ENCODE measurements at places on chromosomes 4 and X.

GRCh38 chr4:24917076-24917856 lies 4.4 kb upstream of the CCDC149 start:
- DNase-seq, result no peak

DNA sequence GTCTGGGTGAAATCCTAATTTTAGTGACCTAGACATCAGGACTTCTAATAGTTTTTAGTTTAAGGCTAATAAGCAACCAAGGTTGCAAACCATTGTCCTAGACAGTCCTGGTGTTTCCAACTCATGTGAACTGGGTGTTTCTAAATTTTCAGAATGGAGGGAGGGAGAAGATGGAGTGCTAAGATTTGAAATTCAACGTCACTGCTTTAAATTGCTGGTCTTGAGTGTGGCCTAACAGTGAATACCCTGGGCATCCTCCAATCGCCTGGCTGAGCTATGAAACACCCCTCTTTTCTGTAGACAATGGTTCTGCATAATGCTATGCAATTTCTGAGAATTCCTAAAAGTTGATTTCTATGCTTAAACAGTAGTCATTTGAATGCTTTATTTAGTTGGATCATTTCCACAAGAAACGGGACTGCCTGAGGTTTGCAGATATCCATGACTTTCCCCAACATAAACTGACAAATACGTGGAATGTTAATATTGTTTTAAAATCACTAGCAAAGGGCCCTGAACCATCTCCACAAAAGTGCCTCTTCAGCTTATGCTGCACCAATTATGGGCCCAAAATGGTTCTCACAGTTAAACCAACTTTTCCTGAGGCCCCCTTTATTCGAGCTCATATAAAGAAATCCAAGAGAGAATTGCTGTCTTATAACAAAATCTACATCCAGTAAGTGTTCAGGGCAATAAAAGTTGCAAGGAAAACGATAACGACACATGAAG lies 1.1 kb downstream of the FBXL5 start:
- DNase-seq, result peak; percentile 46

DNA sequence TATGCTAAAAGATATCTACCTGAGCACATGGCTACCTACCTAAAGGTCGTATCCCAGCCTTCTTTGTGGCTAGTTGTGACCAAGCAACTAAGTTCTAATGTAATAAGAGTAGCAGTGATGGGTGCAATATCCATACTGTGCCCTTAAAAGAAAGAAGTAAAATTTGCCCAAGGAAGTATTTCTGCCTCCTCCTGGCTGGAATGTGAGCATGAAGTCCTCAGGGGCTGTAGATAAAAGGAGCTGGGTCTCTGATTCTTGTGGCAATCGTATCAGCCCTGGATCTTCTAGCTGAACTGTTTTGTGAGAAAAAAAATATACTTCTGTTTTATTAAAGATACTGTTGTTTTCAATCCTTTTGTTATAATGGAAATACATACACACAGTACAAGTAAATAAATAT lies 217.4 kb downstream of the GPAT3 start:
- DNase-seq, result no peak

GRCh38 chr4:83230928-83231327 lies 53.7 kb downstream of the COQ2 start:
- DNase-seq, result no peak

- DNase-seq, result no peak
Measured at GRCh38 chrX:109643687-109644086, 18.7 kb upstream of the KCNE5 start.

GRCh38 chrX:18833071-18833731 lies 125.8 kb downstream of the PPEF1 start:
- DNase-seq, result no peak

DNA sequence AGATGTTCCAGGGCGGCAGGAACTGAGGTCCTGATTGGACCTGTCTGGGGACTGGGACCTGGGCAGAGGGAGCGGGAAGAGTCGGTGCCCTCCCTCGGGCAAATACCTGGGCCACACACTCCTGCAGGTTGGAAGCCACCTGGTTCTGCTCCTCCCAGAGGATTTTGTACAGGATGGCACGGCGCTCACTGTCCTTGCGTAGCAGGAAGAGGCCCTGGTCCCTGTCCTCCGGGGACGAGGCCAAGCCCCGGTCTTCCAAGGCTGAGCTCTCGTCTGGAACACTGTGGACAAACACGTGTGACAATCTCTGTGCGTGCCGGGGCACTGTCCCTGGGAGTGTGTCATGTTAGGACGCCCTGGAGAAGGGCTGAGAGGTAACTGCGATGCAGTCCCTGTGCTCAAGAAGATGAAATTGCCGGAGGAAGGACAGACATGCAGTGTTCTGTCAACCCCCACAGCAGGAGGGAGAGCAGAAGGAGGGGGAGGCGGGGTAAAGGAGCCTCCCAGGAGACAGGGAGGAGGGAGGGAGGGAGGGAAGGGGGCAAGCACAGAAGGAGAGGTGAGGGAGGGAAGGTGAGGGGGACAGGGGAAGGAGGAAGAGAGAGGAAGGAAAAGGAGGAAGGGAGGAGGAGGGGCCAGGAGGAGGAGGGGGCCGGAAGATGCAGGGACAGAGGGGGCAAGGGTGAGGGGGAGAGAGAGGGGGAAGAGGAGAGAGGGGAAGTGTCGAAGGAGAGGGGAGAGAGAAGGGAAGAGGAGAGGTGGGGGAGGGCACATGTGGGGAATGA lies 29.0 kb downstream of the PDHA1 start:
- DNase-seq, result no peak

- DNase-seq, result no peak
Measured at GRCh38 chrX:1506916-1507315, 30.1 kb downstream of the P2RY8 start.

GRCh38 chrX:9048801-9049200 lies 14.9 kb upstream of the FAM9B start:
- no peak for DNase-seq

DNA sequence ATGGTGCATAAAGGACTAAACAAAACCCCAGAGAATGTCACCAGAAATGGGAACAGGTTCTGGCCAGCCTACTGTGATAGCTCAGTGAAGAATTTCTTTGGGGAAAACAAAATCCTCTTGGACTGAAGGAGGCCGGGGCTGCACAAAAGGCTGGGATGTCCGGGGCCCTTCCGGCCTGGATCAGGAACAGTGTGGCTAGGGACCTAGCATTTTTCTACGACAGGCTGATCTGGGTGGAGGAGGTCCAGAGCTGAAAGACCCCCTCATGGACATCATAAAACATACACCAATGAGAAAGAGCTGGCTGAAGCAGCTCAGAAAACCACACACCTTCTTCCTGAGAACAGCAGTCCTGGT lies 94.7 kb downstream of the BCOR start:
- DNase-seq, result no peak

DNA sequence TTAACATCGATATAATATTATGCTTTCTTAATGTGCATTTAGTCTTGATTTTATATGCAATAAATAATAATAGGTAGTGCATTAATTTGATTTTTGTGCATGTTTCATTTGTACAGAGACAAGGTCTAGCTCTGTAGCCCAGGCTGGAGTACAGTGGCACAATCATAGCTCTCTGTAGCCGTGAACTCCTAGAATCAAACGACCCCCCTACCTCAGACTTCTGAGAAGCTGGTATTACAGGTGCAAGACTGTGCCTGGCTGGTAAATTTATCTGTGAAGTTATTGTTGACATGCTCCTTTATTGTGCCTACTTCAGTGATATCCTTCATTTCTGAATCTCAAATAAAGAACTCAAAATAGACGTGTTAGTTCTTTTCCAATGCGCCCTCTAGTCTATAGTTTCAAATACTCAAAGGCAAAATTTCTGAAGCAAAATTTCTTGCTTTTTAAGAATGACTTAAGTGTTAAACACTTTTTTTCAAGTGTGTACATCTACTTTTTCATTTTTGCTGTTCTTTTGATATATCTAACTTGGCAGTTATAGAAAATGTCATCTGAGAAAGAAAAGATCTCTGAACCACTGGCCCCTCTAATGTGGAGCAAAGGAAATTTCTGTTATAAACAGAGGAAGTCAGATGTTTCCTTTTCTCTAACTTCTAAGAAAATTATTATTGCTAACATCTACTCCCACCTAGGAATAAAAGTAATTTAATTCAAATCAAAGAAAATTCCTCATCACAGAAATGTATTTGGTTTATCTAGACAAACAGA lies 28.3 kb upstream of the GUCY1A1 start:
- no peak for DNase-seq

GRCh38 chr4:122765692-122766352 lies 33.3 kb downstream of the BBS12 start:
- DNase-seq, result peak; percentile 81

DNA sequence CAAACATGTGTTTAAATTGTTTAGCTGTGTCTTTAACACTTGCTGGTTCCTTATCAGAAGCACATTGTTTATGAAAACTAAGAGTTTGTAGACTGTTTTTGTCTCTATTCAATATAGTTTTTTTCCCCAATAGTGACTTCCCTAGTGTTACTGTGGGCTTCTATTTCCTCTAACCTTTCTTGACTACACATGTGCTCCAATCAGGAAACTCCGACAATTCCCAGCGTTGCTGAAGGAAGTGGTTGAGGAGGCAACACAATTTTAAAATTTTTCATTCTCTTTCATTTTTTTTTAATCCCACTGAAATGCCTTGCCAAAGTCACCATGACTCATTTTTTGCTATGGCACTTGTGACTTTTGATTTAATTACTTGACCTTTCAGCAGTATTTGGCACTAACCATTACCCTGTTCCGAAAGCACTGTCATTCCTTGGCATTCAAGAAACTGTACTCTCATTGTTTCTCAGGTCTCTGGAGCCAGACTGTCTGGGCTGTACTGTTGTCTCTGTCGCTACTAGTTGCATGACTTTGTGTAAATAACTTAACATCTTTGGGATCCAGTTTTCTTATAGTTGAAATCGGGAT lies 67.6 kb upstream of the FREM3 start:
- DNase-seq, result no peak
